OCI-M1 (cell line): ENCODE measurements at places on chromosomes 3 and 15.

- DNase-seq: no peak
These were observed 558.7 kb upstream of the SEMA6D start for GRCh38 chr15:47158573-47158972.

GRCh38 chr15:95298729-95299128, 1031.8 kb upstream of the NR2F2 start:
- DNase-seq: peak; percentile 58

- DNase-seq: no peak
These were observed 228.1 kb upstream of the LMCD1 start for GRCh38 chr3:8273479-8273878.

DNA sequence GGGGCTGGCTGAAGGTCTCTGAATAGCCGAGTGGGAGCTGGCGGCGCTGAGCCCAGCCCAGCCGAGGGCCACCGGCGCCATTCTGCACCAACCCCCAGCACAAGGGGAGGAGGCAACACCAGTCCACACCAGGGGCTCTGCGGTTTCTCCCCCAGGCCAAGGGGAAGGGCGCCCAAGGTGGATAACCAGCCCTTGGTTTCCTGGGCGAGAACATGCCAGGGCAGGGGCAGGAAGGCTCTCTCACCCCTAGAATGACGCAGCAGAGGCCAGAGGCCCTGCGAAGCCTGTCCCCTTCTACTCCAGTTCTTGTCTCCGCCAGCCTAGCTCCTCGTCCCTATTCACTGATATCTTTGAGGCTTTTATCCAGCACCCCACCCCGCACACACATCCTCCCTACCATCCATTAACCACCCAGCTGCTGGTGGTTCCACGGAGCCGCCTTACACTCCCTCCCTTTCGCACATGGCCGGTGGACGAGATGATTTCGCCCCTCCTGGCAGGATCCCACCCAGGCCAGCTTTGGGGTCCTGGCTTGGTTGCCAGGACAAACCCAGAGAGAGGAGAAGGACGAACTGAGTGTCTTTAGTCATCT, 1.3 kb downstream of the RBPMS2 start:
- DNase-seq: no peak

DNA sequence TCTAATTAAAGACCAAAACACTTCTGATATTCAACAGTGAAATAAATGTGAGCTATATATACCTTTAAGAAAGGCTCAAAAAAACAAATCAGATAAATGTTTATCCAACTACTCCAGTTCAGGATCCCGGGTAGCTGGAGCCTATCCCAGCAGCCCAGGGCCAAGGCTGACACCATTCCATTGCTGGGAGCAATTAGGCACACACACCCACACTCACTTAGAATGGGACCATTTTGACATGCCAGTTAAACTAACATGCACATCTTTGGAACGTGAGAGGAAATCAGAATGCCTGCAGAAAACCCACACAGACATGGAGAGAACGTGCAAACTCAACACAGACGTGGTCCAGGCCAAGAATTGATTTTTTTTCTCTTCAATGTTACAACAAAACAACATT, 30.0 kb upstream of the PLSCR4 start:
- no peak for DNase-seq

DNA sequence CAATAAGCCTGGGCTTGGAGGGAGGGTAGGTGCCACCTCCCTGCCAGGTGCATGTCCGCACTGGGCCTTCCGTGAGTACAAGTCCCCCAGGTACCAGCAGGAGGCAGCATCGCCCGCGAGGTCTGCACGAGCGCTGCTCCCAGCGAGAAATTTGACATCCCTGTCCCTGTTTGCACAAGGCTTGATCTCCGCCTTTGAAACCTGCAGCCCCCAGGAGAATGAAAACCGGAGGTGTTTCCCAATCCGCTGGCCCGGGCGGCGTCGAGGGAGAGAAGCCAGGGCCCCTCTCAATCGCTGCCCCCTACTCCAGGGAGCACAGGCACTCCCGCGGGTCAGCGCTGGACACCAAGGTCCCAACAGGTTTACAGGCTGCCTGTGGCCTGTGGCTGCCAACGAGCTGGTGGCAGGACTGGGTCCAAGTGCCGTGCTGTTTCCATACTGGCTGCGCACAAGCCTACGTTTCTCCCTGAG, 961 bp downstream of the HAPLN3 start:
- peak; percentile 46 for DNase-seq

GRCh38 chr15:40070166-40070557, 31.2 kb upstream of the SRP14 start:
- DNase-seq: no peak

DNA sequence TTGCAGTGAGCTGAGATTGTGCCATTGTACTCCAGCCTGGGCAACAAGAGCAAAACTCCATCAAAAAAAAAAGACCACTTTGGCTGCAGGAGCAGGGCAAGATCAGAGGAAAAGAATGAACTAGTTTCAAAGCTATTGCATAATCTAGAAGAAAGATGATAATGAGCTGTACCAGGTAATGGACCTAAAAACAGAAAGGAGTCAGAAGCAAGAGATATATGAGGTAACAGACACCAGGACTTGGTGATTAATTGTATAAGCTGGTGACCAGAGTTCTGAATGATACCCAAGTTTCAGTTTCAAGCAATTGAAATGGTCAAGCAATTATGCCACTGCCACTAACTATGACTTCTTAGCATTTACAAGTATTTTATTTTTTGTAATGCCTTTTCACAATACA, 2.9 kb downstream of the POLQ start:
- DNase-seq: no peak

GRCh38 chr15:79623488-79623887, 191.4 kb downstream of the MINAR1 start:
- DNase-seq: no peak

GRCh38 chr15:43449981-43450380, 43.0 kb downstream of the TP53BP1 start:
- no peak for DNase-seq

GRCh38 chr15:77107531-77108355, 36.8 kb upstream of the TSPAN3 start:
- DNase-seq: peak; percentile 51

DNA sequence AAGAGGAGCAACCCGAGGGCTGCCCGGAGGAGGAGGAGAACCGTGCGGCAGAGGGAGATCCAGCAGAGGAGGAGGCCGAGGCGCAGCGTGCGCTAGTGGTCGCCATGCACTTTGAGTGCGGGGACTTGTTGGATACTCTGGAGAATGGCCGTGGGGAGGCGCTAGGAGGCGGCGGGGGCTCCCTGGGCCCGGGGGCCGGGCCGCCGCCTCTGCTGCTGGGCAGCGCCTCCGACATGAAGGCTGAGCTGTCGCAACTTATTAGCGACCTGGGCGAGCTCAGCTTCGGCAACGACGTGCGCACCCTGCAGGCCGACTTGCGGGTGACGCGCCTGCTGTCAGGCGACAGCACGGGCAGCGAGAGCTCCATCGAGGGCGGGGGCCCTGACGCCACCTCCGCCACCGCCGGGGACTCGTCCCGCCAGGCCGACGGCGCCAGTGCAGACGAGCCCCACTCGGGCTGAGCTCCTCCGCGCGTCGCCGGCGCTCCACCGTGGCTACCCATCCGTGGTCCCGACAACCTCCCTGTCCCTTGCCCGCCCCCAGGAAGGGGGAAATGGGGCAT, 2.0 kb downstream of the FAM43A start:
- peak; percentile 31 for DNase-seq

- no peak for DNase-seq
These were observed 22.5 kb downstream of the NRROS start for GRCh38 chr3:196662033-196662432.

- no peak for DNase-seq
These were observed 80.6 kb downstream of the ADAMTSL3 start for GRCh38 chr15:83734487-83734886.

- DNase-seq: no peak
These were observed 18.7 kb upstream of the KPNA1 start for GRCh38 chr3:122533480-122533879.

DNA sequence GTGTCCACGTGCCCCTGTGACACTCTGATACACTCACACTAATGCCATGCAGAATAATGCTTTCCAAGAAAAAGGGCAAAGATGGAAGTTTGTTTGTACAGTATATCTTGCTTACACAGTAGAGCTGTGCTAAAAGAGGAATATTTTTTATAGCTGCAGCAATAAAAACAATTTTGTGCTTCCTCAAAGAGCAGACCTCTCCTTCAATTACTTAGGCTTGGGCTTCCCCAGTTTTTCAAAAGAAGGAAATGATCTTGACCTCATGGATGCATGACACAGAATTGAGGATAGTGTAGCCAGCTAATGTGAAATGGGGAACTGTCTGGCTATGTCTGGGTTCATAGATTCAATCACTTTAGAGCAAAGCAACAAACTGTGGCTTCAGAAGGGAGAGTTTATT, 137.4 kb downstream of the STT3B start:
- DNase-seq: no peak

- peak; percentile 84 for DNase-seq
These were observed 67.1 kb downstream of the ATP2B2 start for GRCh38 chr3:10437995-10438901.

DNA sequence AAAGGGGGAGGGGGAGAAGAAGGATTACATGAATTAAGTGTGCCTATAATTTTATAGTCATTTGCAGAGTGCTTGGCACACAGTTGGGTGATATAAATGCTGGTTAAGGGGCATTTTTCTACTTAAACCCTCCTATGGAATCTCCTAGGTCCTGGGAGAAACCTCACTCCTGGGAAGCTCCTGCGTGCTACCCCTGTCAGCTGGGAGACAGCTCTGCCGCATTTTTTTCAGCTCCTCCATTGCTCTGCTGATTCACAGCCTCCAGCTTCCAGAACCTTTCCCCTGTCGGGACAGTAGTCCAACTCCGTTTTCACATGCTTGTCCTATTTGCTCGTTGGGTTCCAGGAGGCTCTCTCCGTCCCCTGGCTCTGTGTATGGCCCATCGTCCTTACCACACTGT, 59.2 kb downstream of the CHRD start:
- no peak for DNase-seq

GRCh38 chr3:197398286-197398878, 100.0 kb upstream of the DLG1 start:
- DNase-seq: no peak

DNA sequence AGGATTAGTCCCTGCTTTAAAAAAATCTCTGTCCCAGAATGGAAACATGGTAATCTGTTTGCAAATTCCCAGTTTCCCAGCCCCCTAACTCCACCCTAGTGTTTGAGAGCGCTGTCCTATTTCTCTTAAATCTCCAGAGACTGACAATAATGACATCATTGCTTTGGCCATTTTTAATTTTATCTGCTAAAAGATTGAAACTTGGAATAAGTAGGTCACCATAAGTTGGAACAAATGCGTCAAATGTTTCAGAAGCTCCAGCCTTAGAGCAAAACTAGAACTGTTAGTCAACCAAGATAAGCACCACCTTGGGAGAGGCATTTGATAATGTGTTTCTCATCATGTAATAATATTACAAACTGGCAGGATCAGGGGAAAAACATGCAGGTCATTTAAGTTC, 25.7 kb upstream of the MB21D2 start:
- no peak for DNase-seq

DNA sequence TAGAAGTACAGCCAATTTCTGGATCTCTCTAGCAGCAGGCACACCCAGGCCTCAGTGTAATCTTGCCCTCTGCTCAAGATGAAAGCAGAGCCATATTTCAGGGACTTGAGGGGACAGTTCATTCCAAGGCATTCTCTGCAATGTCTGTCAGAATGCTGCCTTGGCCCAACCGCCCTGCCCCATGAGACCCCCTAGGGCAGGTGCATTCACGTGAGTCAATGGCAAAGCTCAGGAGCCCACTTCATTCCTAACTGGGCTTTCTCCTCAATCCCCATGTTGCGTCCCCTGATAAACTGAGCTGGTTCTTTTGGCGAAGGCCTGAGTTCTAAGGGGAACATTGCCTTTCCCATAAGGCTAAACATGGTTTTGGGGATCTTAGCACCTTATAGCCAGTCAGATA, 9.5 kb downstream of the SNTN start:
- no peak for DNase-seq

DNA sequence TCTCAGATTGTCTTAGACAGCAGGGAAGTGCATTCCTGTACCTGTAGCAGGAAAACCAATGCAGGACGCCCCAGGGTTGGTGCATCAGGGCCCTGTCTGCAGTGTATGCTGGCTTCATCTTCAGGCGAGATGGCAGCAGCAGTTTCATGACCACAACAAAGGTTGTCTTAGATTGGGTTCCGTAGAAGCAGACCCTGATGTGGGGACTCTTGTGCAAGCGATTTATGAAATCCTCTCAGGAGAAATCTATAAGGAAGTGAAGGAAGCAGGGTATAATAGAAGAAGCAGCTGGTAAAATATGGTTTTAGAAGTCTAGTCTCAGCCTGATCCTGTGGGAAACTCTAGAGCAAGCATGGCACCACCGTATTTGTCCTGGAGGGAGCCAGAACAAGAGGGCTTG, 25.0 kb downstream of the DNAH1 start:
- no peak for DNase-seq

DNA sequence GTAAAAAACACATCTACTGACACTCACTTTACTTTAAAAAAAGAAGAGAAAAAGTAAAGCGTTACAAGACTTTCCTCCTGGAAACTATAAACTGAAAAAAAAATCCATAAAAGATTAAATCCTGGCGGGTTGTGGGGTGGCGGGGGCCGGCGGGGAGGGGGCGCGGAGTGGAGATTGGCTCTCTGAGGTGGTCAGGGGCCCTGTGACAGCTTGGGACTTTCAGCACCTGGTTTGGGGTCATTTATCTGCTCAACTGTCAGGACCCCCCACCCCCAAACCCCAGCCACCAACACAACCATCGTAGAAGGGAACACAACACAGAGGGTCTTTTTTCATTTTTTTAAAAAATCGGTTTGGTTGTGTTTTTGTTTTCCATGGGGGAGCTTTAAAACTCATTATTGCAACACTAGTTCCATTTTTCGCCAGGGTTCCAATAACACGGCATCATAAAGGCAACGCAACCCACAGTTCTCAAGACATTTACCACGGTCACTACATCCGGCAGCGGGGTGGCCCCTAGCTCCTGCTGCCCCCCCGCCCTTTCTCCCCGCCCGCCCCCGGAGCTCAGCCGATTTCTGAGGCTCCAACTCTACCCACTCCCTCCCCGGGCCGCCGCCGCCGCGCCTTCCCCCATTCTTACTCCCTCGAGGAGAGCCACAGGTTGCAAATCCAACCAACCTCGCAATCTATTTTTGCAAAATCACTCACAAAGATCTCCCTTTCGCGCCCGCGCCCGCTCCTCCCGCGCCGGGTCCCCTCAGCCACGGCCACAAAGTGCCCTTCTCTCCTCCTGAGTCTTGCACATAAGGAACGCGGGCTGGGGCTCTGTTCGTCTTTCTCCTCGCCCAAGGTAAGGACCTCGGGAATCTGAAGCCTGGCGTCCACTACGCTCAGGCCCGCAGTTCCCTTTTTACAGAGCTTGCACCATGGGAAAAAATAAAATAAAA, 1.8 kb downstream of the BCL6 start:
- peak; percentile 47 for DNase-seq
